ENCODE measurements at places on chromosomes 7 and 10. TPM values are rescaled to one million over a fixed set of nuclear protein-coding genes. Genes with fewer than 3 reads are reported as not detected.

Gene HIPK2
- total RNA-seq, result 50.5 TPM

- DNase-seq, result no peak
Observed at GRCh38 chr10:130761788-130762301, 549.7 kb downstream of the TCERG1L start.

DNA sequence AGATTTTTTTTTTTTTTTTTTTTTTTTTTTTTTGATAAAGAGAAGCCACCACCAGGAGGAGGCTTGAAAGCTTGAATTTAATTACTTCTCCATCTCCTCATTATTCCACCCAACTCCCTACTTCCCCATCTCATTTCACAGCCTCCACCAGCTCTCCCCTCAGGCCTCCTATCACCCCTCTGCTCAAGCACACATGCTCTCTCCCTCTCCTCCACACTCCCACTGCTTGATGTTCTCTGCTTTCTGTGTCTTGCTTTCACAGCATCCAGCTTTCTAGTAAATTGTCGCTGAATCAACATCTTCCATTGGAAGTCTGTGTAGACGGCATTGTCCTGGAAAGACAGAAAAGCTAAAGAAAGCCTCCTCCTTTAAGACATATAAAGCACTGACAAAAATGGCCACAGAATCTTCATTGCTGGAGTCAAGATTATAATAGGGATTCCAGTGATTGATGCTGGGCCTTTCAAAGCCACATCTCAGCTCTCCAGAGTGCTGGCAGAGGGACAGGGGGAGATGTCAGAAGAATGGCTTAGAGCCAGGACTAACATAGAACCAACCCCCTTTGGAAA lies 58.3 kb downstream of the DOCK4 start:
- no peak for DNase-seq

Gene FUOM
- total RNA-seq, result 58.8 TPM

GRCh38 chr7:25119102-25119501 lies 6.0 kb downstream of the CYCS start:
- no peak for DNase-seq

All from kidney epithelial cell (primary cell).